ENCODE measurements at places on chromosomes 2 and 18.

- no peak for DNase-seq
These were observed 5.2 kb downstream of the ERMN start for GRCh38 chr2:157320409-157320808.

- DNase-seq, result no peak
These were observed 133.0 kb upstream of the MYO3B start for GRCh38 chr2:170044751-170045478.

GRCh38 chr2:240405133-240405532 lies 30.3 kb upstream of the GPC1 start:
- DNase-seq, result no peak

DNA sequence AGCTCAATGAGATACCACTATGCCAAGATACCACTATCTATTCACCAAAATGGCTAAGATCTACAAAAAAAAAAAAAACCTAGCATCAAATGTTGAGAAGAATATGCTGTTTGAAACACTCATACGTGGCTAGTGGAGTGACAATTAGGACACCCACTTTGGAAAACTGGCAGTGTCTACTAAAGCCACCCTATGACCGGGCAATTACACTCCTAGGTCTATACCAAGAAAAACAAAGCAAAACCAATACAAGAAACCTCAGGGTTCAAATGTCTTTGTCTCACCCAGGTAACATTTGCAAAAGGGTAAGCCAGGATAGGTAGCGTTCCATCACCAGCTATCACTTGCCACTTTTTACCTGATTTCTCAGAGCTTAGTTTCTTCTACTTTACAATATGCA lies 123.6 kb upstream of the CAB39 start:
- no peak for DNase-seq

GRCh38 chr2:219056176-219056895 lies 4.4 kb downstream of the IHH start:
- no peak for DNase-seq

DNA sequence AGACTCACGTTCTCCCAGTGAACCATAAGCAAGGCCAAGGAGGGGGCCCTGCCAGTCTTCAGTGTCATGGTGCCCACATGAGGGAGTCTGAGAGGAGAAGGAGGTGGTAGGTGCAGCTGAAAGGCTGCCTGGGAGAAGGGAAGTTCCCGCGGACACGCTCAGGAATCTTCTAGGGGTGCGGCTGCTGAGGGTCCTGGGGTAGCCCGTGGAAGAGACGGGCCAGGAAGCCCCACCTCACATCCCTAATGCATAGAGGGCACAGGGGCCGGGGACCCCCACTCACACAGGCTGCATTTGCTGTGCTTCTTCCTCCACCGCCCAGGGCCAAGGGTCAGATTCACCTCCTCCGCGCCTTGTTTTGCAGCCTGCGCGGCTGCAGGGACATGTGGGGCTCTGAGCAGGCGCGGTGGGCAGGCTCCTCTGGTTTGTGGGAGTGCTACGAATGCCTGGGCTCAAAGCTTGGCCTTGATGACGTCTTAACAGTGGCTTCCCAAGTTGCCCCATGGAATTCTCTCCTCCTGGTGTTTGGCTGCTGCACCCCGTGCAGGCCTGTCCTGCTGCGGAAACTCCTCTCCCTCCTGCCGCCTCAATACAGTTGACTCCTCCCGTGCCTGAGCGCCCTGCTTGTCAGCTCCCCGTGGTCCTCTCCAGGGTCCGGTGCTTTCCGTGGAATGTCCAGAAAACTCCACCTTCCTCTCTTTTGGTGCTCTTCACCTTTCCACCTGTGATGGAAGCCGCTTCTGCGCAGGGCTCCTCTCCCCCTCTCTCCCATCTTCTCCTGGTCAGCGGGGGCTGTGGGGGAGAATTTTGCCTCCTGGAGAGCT lies 95.7 kb downstream of the VAPA start:
- no peak for DNase-seq

- no peak for DNase-seq
These were observed 122.0 kb downstream of the WDSUB1 start for GRCh38 chr2:159164457-159164911.

GRCh38 chr2:195468771-195469170 lies 188.3 kb upstream of the SLC39A10 start:
- DNase-seq, result no peak

DNA sequence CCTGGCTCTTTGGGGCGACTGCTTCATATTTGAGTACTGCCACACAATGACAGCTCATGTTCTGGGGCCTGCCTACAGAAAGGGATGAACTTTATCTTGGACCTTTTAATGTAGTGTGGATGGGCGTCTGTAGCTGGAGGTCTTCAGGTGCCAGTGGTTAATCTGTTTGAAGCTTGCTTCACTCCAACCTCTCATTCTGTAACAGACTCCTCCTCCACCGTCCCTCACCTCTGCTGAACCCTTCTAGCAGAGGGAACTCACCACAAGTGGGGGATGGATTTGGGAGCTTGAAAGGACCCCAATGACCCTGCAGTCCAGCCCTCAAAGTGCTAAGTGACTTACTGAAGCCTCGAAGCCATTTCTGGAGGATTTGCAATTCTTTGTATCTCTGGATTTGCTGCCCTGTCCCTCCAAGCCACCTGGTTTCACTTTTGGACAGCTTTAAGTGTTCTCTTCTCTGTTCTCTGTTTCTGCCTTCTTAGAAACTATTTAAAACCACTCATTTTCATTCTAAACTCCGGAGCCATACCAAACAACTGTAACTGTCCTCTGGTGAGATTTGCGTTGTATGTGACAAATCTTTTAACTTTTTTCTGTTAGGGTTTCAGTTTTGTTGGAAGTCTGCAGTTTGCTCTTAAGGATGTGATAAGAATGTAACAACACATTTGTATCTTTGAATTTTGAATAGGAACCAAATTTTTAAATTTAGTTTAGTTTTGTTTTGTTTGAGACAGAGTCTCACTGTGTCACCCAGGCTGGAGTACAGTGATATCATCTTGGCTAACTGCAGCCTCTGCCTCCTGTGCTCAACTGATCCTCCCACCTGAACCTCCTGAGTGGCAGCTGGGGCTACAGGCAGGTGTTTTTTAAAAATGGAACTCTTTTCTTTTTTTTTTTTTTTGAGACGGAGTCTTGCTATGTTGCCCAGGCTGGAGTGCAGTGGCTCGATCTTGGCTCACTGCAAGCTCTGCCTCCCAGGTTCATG lies 37.0 kb upstream of the CASP8 start:
- no peak for DNase-seq

- no peak for DNase-seq
These were observed 30.6 kb downstream of the MYO7B start for GRCh38 chr2:127566139-127566417.

- DNase-seq, result no peak
These were observed 17.5 kb downstream of the KIAA2012 start for GRCh38 chr2:202090530-202090929.

DNA sequence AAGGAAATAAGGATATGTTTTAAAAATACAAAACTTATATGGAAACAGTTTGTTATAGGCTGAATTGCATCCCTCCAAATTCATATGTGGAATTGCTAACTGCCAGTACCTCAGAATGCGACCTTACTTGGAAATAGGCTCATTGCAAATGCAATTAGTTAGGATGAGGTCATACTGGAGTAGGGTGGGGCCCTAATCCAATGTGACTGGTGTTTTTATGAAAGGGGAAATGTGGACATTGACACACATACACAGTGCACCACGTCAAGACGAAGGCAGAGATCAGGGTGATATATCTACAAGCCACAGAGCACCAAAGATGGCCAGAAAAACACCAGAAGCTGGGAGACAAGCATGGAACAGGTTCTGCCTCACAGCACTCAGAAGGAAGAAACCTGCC lies 494.2 kb downstream of the TSN start:
- DNase-seq, result no peak

- DNase-seq, result no peak
These were observed 77.5 kb downstream of the EIF2AK3 start for GRCh38 chr2:88549616-88550292.

DNA sequence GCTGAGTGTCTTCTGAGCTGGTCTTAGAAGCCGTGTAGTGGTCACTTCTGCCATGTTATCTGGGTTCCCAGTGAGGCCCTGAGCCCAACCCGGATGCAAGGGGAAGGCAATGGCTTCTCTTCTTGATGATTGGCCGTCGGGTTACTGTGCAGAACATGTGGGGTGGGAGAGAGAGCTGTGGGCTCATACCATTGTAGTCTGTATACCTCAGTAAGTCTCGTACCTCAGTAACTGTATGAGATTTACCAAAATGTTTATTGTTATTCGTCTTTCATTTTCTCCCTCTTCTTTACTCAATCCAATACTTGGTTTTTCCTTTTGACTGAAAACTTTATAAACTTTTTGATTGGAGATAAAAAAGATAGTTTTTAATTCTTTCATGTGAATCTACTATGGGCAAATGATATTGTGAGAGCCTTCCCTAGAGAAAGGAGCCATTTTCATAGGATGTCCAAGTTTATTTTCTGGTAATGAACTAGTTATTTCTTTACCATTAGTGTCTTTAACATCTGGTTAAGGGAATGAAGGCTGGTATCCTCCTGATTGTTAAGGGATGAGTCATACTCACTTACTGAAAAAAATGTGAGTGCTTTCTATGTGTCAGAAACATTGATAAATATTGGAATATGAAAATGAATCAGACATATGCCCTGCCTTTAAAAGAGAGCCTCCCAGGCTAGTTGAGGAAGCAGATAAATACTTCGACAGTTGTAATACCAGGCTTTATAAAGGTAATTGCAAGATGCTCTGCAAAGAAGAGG lies 129.9 kb downstream of the PRPF40A start:
- DNase-seq, result no peak

DNA sequence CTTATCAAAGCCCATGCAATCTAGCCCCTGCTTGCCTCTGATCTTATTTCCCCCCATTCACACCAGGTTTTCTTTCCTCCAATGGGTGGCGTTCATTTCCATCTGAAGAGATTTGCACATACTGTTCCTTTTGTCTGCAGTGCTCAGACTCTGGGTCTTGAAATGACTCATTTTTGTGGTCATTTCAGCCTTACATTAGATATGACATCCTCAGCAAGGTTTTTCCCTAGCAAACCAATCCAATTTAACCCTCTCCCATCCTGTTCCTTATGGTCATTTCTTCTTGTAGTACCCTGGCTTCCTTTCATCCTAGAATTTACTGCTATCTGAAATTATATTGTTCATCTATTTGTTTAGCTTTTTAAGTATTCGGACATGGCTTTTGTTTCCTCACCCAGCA lies 42.5 kb upstream of the SCN1A start:
- no peak for DNase-seq

- peak; percentile 52 for DNase-seq
These were observed 36.6 kb downstream of the COPS8 start for GRCh38 chr2:237122214-237122666.

- no peak for DNase-seq
These were observed 1.6 kb upstream of the RHOB start for GRCh38 chr2:20444993-20445910.

DNA sequence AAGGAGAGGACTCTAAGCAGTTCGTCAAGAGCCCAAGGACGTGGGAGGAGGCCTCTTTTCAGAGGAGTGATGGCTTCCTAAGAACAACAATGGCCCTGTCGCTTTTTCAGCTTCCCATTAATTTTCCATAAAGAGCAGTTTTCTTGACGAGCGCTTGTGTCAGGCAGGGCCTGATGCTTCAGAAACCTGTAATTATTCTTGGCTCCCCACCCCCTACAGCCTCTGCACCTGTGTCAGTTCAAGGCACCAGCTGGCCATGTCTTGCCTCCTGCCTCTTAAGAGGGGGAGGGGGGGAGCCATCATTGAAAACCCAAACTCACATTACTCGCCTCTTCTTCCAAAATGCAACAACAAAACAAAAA lies 32.3 kb downstream of the KLF7 start:
- DNase-seq, result no peak

- no peak for DNase-seq
These were observed 5.4 kb downstream of the DIS3L2 start for GRCh38 chr2:231966886-231967285.

DNA sequence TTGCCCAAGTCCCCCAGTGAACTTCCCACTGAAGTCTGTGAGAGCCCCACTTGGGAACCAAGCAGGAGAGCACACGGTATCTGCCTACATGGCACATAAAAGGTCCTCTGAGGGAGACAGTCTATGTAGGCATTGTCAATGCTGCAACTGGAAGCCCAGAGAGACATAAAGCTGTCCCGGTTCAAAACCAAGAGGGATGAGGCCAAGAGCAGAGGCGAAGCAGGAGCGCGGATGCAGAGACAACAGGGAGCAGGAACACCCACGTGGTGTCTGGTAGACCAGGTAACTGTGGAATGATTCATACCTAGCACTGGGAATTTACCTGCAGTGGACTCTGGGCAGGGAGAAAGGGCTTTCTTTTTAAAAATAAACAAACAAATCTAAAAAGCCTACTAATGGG lies 233.1 kb upstream of the SOX11 start:
- no peak for DNase-seq

- peak; percentile 29 for DNase-seq
These were observed 8.7 kb upstream of the SERPINB13 start for GRCh38 chr18:63578357-63578958.

GRCh38 chr2:147553775-147554271 lies 291.0 kb upstream of the ACVR2A start:
- no peak for DNase-seq

DNA sequence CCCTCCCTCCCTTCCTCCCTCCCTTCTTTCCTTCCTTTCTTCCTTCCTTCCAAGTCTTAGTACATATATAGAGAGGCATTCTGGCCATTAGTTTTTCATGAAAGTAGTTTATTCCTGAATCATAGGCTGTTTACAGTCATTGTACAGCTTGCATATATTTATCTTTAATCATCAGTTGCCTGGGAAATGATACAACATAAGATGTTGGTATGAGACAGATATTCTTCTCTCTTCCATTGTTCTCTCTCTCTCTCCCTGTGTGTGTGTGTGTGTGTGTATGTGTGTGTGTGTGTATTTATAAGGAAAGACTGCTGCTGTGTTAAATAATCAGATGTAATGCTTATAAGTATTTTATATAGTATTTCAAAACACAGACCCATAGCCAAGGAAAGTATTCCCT lies 289.8 kb upstream of the UBE2E3 start:
- no peak for DNase-seq

DNA sequence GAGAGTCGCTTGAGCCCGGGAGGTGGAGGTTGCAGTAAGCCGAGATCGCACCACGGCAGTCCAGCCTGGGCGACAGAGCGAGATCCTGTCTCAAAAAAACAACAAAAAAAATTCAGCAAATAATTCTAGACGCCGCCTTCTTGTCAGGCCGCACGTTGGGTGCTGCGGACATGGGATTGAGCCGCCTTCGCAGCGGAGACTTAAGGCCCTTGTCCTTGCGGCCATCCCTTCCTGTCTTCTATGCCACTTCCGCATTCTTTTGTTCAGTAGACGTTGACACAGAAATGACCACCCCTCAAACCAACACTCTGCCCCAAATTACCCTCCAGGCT lies 15.8 kb downstream of the PTPN18 start:
- no peak for DNase-seq

DNA sequence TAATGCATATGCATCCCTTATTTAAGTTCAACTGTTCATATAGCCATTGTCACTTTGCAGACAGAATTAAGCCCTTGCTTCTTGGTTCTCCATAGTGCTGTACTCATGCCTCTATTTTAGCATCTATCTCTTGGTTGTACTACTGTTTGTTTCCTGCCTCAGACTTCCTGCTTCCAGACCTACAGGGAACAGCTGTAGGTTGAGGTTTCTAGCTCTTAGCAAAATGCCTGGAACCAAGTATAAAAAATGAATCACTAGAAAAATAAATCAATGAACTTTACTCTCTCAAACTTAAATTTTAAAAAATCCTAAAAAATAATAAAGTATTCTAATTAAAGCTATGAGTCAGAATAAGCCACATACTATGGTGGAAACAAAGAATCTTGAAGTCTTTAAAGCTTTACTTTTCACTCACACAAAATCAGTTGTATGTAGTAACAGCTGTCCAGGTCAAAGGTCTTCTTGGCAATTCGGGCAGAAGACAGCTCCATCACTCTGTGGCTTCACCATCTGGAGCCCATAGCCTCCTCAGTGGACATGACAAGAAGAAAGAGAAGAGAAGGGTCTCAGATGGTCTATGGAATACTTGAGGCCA lies 1228.1 kb upstream of the GYPC start:
- no peak for DNase-seq

Data from HFF-Myc (cell line).